ENCODE measurements at places on chromosomes 4 and X.

GRCh38 chr4:28918871-28919270, 1801.3 kb upstream of the PCDH7 start:
- DNase-seq = no peak

GRCh38 chr4:8110071-8110986, 48.3 kb downstream of the ABLIM2 start:
- DNase-seq = no peak

DNA sequence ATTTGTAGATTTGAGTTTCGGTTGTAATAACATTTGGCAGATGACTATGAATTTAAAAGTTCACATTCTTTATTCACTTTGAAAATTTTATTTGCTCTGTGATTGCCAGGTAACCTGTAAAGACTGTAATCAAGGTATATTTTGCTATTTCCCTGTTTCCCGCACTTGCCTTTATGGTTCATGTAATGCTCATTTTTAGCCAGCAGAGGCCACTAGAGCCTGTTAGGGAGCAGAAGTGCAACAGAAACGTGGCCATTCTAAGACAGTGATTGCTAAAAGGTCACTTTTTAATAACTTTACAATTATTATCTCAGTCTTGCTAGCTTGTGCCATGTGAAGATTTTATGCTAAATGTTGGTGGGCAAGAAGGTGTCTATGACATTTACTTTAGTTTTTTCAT, 12.4 kb downstream of the YIPF6 start:
- DNase-seq = peak; percentile 22

DNA sequence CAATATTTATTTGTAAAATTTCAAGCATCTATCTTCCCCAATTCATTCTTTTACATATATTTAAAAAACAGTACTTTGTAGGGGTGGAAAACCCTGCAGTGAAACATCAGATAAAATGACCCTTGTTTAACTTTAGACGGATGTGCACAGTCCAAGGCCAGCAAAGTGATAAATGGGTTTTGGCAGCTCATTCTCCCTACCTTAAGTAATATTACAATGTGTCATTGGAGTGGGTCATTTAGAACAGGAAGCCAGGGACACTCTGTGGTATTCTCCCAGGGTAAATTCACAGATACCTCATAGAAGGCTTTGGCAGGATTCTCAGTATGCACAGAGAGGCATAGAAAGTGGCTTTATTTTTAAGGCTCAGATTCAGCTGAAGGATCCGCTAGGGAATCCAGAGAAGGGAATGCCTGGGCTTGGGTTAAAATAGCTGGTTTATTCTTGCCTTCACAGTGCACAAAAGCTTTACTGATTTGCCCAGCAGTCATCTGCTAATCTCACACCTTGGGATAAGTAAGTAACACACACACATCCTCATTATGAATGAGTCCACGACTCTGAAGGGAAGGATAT, 206.7 kb downstream of the RASL11B start:
- DNase-seq = no peak

DNA sequence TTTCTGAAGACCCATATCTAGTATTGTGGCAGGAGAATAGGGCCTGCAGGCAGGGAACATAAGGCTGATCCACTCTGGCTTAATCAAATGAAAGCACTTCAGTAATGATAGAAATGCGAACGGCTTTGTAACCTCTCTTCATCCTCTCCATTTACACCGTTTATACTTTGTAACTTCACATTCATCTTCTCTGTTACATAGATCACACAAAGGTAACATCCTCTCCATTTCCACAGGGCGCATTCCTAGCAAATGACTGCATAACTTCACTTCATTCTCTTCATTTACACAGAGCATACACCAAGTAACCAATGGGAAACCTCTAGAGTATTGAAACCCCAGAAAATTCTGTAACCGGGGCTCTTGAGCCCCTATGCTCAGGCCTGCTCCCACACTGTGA, 65.5 kb upstream of the SLC34A2 start:
- no peak for DNase-seq

- no peak for DNase-seq
Observed at GRCh38 chr4:121127100-121127499, 37.0 kb downstream of the TNIP3 start.

DNA sequence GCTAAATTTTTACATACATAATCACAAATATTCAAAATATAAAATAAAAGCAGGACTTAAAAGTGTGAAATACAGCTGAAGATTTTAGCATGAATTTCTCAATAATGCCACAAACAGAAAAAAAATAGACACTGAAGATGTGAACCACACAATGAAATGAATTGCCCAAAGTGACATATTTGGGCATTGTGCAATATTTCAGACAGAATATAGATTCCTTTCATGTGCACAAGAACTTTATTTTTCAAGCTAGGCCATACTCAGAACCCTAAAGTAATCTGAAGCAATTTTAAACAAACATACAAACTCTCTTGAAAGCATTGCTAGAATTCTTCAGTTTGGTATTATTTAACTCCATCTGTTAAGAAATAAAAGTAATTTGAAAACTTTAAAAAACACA, 764.1 kb downstream of the STIM2 start:
- no peak for DNase-seq

GRCh38 chrX:153627675-153628111, 19.3 kb upstream of the DUSP9 start:
- no peak for DNase-seq

GRCh38 chr4:1495416-1496115, 89.3 kb upstream of the NKX1-1 start:
- DNase-seq = no peak

GRCh38 chrX:108122748-108123147, 31.2 kb downstream of the ATG4A start:
- DNase-seq = no peak

DNA sequence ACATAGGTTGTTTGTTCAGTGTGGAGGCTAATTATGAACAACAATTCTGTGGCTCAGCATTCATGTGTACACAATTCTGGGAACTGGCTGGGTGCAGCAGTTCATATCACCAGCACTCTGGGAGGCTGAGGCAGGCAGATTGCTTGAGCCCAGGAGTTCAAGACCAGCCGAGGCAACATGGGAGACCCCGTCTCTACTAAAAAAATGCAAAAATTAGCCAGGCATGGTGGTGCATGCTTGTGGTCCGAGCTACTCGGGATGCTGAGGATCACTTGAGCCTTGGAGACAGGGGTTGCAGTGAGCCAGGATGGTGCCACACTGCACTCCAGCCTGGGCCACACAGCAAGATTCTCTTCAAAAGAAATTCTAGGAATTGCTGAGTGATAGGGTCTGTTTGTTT, 4.5 kb upstream of the PPP2R2C start:
- no peak for DNase-seq

DNA sequence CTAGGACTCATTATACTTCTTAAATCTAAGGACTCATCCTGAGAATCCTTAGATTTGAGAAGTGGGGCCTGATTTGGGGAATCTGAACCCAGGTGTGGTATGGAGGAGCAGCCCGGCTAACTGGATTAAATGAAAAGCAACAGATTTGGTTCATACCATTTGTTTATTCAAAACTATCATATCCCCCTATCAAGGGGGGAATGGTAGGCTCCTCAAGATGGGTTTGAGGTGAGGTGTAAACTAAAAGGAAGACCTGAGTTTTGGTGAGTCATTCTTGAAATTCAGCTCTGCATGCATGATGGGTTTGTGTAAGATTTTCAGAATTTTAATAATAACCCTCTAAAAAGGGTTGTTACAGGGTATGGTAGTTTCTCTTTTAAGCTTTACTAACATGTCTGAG, 53.4 kb downstream of the CASP6 start:
- no peak for DNase-seq

- no peak for DNase-seq
Observed at GRCh38 chrX:10929747-10930146, 181.4 kb upstream of the HCCS start.

DNA sequence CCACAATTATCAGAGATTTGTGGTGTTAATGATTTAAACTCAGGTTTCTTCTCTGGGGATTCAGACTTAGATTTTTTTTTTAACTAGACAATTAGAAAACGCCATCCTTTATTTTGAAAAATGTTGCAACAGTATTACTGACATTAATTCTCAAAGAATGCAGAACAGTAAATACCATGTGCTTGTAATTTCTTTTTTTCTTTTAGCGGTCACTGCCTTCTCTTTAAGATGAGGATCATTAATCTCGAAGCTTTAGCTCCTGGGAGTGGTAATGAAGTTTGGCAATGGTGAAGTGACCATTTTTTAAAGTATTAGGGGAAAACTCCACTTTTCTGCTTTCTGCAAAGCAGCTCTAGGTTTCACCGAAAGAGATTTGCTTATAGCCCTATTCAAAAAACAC, 164.0 kb upstream of the MBNL3 start:
- no peak for DNase-seq

GRCh38 chrX:107673933-107674479, 45.7 kb downstream of the PRPS1 start:
- DNase-seq = no peak

DNA sequence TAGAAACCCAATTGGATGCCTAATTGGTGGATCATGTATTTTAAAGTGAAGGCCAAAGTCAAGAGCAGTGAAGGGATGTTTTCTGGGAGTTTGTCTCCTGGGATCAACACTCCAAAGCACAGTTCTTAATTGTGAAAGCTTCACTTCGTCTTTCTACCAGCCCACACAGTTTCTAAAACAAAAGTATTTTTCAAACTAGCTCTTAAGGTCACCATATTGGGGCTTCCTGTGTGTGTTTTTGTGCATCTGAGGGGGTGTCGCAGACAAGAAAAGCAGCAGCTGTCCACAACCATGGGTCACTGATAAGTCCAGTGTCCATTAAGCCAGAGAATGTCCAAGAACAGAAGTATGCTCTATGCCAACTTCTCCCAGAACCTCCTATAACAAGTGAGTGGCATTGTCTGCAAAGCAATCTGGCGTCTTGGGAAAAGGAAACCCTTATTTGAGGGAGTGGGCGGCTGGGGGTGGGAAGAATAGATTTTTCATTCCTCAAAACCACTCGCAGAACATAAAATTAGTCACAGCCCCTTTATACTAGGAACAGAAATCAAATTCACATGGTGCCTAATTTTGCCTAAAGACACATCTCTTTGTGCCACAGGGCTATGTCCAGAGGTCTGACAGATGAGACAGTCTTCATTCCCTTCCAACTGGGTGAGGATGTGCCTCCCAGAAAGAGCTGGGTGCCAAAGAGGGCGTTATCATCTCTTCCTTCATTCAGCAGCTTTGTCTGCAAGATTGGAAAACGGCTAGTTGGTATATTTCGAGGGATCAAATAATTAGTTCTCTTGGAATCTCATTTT, 610.4 kb downstream of the BCOR start:
- no peak for DNase-seq

GRCh38 chr4:105560421-105560848, 8.0 kb downstream of the ARHGEF38 start:
- DNase-seq = no peak

DNA sequence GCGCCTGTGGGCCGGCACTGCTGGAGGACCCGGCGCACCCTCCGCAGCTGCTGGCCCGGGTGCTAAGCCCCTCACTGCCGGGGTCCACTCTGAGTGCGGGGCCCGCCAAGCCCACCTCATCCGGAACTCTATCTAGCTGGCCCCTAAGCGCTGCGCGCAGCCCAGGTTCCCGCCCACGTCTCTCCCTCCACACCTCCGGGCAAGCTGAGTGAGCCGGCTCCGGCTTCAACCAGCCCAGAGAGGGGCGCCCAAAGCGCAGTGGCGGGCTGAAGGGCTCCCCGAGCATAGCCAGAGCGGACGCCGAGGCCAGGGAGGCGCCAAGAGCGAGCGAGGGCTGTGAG, 75.2 kb downstream of the QDPR start:
- DNase-seq = no peak

DNA sequence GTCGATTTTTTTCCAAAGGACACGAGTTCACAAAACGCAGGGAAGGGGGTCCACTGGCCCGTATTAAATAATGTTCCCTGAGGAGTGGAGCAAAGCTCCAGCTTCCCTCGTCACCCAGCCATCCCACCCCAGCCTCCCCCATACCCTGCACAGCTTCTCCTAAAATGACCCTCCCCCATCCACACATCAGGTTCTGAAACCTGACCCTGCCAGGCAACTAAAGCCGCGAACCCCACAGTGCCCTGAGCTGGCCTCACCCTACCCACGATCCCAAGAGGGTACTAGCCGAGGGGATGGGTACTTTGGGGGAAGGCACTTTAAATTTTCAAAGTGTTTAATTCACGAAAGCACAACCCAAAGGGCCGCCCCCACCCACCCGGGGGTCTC, 634 bp downstream of the APOO start:
- DNase-seq = no peak

GRCh38 chrX:54529151-54529550, 868 bp upstream of the GNL3L start:
- DNase-seq = no peak

DNA sequence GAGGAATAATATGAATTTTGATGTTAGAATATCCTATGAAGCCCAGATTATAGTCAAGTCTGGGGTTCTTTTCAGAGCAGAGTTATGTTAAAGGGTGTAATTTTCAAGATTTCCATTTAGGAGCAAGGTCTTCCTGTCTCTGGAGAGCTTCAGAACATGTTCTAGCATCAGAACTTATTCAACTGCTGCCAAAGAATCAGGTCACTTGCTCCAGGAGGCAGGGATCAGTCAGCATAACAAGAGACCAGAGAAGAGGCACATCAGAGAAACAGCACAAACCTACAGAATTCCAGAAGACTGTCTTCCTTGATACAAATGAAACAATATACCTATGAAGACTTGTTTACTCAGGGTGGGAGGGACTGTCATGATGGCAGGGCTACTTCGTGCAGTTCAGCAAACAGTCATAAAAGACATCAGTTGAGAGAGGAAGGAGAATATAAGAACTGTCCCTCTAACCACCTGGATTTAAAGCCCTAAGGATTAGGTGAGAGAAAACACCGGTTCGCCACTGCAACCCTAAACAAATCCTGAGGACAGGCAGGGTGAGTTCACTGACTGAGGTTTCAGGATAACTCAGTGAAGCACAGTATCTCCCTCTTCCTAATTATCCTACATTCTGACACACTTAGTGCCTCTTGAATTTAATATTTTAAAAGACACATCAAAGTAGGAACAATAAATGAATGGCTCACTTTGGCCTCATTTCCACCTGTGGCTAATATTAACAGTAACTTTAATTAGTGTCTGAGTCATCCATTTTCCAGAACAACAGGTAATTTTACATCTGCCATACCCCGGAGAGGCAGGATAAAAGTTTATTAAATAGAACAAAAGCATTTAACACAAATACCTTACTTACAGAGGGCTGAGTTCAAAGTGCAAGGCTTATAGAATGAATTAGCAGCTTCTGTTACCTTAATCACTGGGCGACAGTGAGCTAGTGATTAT, 93.0 kb downstream of the HDAC8 start:
- DNase-seq = peak; percentile 6

DNA sequence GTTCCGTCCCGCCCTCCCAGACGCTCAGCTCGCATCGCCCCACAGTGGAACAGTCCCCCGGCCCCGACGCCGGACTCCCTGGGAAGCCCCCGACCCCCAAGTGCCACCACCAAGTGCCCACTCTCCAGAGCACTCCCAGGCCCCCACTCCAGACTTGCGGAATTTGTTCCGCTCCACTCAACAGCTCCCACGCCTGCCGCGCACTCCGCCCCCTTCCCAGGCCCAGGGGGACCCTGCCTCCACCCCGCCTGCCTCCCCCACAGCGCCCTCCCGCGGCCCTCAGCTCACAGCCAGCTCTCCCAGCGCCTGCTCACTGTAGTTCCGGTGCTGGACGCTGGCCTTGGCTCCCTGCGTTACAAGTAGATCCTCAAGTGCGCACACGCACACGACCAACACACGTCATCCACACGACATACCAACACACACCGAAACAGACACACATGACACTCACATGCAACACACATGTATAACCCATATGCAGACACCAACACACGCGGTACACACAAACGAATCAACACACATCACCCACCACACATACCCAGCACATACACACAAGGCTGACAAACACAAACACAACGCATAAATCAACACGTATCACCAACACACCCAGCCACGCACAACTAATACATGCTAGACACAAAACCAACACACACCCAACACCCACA, 8.0 kb downstream of the MSX1 start:
- DNase-seq = no peak
